Activated naive CD8-positive, alpha-beta T cell treated with anti-CD3 and anti-CD28 coated beads, Interleukin-2, amount 50 U/mL, for 24 hours (primary cell): ENCODE measurements at places on chromosomes 13 and 19.

DNA sequence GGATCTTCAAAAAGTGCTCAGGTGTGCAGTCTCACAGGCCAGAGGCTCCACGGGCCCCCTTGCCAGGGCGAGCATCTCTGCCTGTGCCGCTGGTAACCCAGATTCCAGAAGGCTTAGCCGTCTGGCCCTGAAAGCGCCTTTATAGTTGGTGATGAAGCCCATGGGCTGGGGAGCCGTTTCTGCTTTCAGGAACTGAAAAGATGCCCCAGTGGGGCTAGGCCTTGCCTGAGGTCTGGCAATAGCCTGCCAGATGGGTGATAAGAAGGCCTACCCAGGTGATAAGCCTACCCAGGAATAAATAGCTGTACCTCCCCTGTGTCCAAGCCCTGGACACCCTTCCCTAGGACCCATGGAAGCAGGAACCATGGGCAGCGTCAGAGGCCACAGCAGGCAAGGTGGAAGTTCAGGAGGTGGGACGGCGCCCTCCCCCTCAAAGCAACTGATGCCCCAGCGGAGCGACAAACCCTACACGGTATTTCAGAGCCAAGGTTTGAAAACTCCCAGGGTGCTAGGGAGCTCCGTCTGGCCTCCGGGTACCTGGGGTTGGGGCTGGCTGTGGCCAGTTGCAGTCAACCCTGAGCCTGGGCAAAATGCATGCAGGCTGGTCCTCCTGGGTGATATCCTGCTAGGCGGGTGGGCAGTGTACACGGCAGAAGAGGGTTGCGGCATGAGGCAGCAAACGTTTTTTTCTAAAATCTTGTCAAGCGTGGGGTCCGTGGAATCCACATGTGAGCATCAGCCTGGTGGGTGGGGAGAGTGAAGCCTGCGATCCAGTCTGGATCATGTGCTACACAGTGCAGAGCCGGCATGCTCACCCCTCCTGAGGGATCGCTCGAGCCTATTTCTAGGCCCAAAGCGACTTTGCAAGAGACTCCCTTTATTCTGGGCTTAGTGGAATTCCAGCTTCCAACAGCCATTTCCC, 45.3 kb downstream of the ACTN4 start:
- no peak for DNase-seq

DNA sequence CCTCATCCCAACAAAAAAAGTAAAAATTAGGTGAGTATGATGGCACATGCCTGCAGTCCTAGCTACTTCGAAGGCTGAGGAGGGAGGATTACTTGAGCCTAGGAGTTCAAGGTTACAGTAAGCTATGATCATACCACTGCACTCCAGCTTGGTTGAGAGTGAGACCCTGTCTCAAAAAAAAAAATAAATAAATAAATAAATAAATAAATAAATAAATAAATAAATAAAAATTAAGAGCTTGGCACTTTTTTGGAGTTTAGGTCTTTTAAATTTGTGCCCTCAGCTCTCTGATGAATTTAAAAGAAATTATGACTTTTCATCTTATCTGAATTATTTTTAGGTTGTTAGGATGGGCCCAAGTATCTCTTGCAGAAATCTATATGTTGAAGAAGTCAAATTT, 8.9 kb downstream of the ZNF420 start:
- DNase-seq: no peak

GRCh38 chr13:54536112-54536511, 1507.5 kb downstream of the OLFM4 start:
- no peak for DNase-seq

GRCh38 chr13:52961256-52961910, 67.2 kb upstream of the OLFM4 start:
- no peak for DNase-seq
